Anterior cingulate cortex (tissue), 58 donors: ENCODE measurements at places on chromosomes 7 and 10.

- no peak for DNase-seq
Observed at GRCh38 chr10:58352956-58353610, 18.3 kb downstream of the UBE2D1 start.

DNA sequence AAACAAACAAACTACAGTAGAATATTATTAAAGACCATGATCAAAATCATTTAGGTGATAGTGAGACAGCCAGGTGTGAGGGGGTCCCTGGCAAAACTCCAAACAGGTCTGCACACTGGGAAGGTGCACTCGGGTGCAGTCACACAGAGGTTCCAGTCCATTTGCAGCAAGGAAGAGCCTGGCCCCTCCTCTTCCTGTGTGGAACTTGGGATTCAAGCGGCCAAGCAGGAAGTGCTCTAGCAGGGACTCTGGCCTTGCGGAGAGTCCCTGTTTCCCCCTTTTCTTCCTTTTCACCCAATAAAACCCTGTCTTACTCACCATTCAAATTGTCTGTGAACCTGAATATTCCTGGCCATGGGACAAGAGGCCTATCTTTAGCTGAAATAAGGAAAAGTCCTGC is 181.8 kb downstream of the LRRTM3 start:
- DNase-seq = no peak

DNA sequence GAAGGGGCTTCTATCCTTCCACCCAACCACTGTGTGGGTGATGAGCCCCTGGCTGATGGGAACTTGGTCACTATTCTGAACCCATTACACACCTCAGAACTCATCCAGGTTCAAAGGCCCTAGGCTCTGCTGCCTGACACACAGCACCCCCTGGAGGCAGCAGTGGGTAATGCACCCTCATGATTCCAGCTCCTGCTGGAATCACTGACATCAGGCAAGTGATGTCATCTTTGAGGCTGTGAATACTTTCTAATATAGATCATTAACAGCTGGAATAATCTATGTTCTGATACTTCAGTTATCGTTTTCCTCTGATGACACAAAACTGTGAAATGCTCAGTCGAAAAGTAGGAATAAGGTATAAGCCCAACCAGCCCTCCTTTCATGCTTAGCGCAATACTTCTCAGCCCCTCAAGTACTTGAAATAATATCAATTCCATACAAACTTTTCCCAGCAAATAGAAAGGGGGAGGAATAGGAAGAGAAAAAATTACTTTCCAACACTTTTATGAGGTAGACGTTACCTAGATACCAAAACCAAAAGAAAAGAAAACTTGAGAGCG is 7.5 kb upstream of the RBP3 start:
- peak; percentile 24 for DNase-seq

- no peak for DNase-seq
Observed at GRCh38 chr7:159114981-159115380, 29.7 kb downstream of the VIPR2 start.

DNA sequence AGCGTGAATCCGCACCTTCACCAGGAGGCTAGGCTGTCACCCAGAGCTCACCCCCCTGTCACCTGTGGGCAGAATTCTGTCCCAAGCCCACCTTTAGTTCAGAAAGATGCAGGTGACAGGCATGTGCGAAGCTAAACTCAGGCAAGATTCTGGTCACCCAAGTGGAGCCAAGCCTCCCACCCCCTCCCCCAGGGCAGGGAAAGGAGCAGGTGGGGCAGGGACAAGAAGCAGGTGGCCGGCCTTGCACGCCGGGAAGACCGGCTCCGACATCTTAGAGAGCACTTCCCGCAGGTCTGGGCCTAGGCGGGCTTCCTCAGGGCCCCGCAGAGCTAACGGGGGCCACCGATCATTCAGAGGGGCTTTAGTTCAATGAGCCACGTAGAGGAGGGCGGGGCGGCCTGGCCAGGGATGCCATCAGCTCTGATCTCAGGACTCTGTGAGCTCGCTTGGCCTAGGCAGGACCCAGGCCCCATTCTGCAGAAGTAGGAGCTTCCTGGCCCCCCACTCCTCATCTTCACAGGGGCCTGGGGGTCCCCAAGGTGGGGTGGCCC is 19.9 kb downstream of the UNCX start:
- DNase-seq = no peak

- DNase-seq = no peak
Observed at GRCh38 chr10:55979203-55979602, 381.9 kb downstream of the ZWINT start.

DNA sequence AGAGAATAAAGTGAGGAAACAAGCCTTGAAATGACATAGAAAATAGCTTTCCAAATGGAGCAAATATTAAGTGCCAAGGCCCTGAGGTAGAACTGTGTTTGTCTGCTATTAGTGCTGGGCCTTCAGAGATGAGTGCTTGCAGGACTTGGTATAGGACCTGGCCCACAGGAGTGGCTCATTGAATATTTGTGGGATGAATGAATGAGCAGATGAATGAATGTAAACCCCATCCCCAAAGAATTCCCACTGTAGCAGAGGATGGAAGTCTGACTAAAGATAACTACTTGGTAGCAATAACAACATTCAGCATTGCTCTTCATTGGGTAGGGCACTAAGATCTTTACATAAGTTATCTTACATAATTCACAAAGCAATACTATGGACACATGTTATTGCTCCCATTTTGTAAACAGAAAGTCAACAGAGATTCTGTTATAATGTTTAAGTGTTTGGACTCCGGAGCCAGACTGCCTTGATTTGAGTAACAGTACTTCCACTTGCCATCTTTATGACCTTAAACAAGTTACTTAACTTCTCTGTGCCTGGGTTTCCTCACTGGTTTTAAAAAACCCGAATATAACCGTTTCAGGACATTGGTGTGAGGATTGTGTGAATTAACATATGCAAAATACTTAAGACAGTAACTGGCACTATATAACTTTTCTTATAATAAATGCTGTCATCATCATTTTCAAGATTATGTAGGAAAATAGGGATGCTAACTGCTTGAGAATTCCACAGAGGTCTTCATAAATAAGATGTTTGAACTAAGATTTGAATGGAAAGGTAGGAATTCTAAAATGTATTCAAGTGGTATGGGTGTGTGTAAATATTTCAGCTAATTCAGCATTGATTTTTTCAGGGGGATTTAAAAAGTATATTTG is 141.9 kb downstream of the PRKG1 start:
- DNase-seq = no peak

DNA sequence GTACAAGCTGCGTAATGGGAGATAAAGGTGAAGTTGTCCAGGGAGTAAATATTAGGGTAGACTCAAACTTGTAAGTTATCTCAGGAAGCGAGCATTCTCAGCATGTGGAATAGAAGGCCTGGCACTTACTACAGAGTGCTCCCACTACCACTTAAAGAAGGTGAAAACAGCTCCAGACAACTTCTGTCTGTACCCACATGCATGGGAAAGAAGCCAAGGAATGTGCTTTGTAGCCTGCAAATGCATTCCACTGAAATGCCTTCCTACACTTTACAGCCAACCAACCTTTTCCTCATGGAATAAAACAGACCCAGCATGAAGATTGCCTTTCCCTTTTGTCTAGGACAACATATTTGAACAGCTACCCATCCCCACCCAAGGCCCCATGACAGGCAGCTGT is 45.4 kb upstream of the NPSR1 start:
- DNase-seq = no peak

- no peak for DNase-seq
Observed at GRCh38 chr7:113519472-113519871, 399.3 kb downstream of the PPP1R3A start.

DNA sequence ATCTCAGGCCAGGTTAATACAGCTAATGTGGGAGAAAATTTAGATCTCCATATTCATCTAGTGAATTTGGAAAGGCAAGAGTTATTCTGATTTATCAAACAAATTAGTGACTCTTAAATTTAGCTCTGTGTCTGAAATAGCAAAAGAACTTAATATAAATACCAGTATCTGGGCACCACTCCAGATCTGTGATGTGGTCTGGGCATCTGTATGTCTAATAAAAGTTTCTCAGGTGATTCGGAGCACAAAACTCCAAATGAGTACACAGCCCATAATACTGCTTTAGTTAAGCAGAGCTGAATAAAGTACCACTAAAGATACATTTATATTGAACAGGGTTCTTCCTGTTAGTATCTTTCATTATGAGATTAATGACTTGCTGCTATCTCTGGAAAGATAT is 261.4 kb downstream of the BAMBI start:
- no peak for DNase-seq

- DNase-seq = no peak
Observed at GRCh38 chr7:131244259-131244852, 83.3 kb upstream of the MKLN1 start.

- DNase-seq = no peak
Observed at GRCh38 chr10:62071846-62072281, 170.4 kb downstream of the ARID5B start.

- no peak for DNase-seq
Observed at GRCh38 chr7:130945411-130945811, 211.4 kb upstream of the KLF14 start.

- DNase-seq = no peak
Observed at GRCh38 chr7:141184532-141185190, 110.8 kb downstream of the TMEM178B start.

- DNase-seq = no peak
Observed at GRCh38 chr7:598899-599298, 79.3 kb upstream of the PDGFA start.

DNA sequence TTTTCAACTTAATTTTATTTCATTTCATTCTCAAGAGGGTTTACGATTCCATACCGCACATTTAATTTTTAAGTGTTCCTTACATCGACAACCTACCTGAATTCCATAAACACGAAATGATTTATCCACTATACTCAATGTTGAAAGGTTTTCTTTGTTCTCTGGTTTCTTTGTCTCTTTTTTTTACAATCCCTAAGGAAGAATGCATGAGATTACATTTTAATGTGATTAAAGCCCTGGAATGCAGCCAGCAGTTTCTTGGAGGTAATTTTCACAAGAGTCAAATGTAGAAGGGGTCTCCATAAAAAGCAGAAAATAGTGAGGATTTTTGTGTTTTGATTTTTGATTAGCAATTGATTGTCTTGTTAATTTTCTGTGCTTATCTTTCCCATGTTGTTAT is 59.2 kb upstream of the ADCY1 start:
- DNase-seq = no peak

- DNase-seq = no peak
Observed at GRCh38 chr7:30268586-30268985, 15.8 kb upstream of the ZNRF2 start.

- no peak for DNase-seq
Observed at GRCh38 chr10:132699411-132700155, 86.4 kb downstream of the NKX6-2 start.

DNA sequence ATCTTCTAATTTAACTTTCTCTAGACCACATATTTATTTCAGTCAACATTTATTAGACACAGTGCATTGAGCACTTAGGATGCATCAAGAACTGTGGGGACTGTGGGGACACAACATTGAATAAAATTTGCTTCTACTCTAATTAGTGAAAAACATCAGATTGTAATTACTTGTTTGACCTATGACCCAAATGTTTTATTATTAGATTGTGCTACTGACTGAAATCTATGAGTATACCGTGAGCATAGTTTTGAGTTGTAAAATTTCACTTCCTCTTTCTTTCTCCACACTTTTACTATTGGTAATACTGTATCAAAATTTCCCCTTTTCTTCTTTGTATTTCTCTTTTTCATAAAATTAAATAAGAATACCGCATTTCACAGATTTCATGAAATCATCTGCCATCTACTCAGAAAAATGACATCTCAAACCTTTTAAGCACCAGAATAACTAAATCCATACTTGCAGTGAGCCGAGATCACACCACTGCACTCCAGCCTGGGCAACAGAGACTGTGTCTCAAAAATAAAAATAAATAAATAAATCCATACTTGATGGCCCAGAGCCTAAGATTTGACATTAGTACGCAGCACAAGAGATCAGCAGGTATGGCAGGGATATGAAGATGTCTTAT is 25.4 kb upstream of the INPP5F start:
- no peak for DNase-seq

DNA sequence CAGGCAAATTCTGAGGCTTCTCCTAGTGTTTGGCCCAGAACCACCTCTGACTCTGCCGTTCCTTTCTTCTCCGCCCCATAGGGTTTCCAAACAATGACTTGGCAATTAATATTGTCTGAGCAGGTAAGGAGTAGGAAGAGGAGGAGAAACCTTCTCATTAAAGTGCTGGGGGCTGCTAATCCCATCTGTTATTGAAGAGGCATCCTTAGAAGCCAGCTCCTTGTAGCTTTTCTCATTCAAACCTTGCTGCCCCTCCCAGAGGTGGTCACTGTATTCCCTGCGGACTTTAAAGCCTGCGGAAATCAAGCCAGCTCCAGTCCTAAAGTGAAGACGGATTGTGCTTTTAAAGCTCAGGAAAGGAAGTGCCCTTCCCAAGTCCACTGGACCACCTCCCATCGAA is 1.4 kb upstream of the NKX1-2 start:
- DNase-seq = no peak
